Ammon's horn (tissue), 1 donor: ENCODE measurements at places on chromosomes 12 and 14.

DNA sequence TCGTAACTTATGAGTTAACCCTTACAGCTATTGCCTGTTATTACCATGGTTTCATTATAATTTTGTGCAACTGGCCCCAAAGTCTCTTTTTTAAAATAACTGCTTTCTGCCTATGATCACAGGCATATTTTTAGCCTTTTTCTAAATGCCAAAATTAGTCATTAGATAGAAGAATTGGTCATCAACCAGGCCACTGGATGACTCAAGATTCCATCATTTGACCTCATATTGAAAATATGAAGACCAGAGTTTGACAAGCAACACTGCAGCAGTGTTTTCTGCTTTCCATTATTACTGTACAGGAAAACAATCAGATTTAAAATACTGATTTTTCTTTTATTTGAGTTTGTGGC is 54.7 kb upstream of the OTOGL start:
- no peak for DNase-seq

- DNase-seq = peak; percentile 53
These were observed 1.0 kb upstream of the SLC38A2 start for GRCh38 chr12:46373301-46374296.

DNA sequence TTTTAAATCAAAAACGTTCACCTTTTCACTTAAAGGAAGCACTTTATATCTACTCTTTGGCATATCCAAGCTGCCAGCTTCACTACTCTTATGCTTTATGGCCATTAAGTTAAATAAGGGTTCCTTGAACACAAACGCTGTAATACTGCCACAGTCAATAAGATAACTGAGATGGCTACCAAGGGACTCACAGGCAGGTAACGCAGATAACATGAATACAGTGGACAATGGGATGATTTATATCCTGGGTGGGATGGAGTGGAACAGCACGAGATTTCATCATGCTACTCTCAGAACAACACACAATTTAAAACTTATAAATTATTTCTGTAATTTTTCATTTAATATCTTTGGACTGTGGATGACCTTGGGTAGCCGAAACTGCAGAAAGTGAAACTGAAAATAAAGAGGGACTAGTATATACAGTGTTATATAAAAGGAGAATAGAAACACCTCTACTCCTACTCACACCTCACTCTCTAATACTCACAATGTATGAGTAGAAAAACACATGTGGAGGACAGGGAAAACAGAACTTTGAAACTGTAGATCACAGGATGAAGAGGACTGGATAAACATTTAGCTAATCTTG is 367.3 kb downstream of the C12orf50 start:
- DNase-seq = no peak

- DNase-seq = no peak
These were observed 6.1 kb downstream of the ERBB3 start for GRCh38 chr12:56086096-56086495.

- DNase-seq = no peak
These were observed 50.2 kb upstream of the ELK3 start for GRCh38 chr12:96143827-96144565.
